NCI-H2081 treated with DMSO at 0.1 percent for 48 hours (cell line): ENCODE measurements at places on chromosomes 12 and 14.
A peak's percentile ranks its signal among the peaks of the same experiment; 100 is the strongest.

DNA sequence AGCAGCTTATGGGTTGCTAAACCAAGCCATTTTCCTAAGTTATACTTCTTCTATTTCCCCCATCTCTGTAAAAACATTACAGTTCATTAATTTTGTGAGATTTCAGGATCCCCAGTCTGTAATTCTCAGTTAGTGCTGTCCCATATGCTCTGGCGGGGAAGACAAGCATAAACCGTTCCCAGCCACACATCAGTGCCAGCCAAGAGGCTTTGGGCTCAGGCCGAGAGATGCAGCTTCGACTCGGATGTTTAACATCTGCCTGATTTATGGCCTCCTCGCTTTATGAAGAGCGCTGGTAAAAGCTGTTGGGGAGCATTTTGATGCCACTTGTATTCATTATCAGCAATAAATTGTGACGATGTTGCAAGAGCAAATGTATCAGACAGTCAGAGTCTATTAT, 349.1 kb upstream of the CCDC196 start:
- no peak for DNase-seq

DNA sequence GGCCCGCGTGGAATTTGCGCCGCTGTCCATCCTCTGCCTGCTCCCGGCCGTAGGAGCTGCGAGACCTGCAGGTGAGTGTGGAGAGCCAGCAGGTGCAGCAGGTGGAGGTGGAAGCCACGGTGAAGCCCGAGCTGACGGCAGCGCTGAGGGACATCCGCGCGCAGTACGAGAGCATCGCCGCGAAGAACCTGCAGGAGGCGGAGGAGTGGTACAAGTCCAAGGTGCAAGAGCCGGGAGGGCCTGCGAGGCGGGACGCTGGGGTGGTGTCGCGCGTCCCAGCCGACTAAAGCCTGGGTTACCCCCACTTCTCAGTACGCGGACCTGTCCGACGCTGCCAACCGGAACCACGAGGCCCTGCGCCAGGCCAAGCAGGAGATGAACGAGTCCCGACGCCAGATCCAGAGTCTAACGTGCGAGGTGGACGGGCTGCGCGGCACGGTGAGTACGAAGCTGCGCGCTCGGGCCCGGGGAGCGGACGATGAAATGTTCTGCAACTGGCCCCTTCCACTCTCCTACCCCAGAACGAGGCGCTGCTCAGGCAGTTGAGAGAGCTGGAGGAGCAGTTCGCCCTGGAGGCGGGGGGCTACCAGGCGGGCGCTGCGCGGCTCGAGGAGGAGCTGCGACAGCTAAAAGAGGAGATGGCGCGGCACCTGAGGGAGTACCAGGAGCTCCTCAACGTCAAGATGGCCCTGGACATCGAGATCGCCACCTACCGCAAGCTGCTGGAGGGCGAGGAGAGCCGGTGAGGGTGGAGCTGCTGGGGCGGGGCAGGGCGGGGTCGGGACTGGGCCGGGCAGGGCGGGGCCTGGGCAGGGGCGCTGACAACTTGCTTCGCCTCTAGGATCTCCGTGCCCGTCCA, 2.1 kb downstream of the PRPH start:
- DNase-seq: no peak

DNA sequence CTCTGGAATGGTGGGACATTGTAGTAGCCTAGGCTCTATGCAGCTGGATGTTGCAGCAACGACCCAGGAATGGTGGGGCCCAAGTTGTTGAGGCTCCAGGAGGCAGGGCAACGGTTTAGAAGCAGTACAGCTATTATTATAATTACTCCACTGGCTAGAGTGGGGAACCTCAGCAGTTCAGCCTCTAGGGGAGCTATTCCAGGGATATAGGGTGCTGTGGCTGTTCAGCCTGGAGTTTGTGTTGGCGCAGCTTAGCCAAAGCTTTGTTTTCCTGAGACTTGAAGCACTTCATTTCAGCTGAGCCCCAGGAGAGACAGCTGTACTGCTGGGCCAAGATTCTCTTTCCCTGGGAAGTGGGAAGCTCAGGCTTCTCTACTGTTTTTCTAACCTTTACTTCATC, 1023.0 kb upstream of the ATXN7L3B start:
- DNase-seq: no peak

DNA sequence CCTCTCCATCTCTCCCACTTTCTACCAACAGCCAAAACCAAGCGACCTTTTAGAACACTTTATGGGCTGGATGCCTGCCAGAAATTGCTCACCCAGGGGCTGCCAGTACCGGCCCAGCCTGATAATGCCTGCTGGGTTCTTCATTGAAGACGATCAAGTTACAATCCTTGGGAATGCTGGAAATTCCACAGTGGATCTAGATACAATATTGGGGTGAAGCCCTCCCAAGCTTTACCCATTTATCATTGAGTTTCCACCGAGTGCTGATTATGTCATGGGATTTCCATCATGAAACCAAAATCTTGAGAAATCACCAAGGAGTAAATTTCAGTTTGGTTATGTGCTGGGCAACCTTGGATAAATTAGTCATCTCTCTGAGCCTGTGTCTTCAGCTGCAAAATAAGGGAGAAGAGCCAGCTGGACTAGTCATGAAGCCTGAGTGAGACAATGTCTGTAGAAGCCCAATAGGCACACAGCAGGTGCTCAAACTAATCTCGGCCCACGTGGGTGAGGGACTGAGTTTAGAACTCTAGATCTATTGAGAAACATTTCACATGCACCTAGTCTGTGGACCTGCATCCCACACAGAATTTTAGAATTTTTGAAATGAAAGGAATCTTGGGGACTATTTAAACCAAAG, 75.5 kb upstream of the CLMN start:
- no peak for DNase-seq

DNA sequence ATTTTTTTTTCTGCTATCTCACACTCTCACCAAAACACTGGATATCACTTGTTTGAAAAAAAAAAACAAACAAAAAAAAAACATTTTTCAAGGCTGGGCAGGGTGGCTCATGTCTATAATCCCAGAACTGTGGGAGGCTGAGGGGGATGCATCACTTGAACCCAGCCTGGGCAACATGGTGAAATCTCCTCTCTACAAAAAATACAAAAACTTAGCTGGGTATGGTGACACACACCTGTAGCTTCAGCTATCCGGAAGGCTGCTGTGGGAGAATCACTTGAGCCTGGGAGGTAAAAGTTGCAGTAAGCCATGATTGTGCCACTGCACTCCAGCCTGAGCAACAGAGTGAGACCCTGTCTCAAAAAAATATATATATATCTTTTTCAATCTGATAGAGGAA, 66.2 kb downstream of the EPS8 start:
- no peak for DNase-seq

DNA sequence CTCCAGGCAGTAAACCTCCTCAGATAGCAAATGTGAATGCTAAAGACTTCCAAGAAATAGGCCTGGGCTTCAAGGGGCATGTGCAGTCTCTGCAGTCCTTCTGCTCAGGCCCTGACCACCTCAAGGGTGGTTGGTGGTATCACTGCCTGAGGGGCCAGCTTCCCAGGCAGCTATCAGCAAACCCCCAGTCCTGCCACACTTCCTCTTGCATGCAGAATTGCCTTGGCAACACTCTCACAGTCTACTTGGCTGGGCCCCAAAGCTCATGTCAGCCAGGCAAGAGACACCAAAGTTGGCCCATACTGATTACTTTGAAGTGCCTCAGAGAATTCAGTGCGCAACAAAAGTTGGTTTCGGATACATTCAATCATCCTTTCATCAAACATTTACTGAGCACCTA, 3.5 kb upstream of the ASB8 start:
- DNase-seq: no peak

DNA sequence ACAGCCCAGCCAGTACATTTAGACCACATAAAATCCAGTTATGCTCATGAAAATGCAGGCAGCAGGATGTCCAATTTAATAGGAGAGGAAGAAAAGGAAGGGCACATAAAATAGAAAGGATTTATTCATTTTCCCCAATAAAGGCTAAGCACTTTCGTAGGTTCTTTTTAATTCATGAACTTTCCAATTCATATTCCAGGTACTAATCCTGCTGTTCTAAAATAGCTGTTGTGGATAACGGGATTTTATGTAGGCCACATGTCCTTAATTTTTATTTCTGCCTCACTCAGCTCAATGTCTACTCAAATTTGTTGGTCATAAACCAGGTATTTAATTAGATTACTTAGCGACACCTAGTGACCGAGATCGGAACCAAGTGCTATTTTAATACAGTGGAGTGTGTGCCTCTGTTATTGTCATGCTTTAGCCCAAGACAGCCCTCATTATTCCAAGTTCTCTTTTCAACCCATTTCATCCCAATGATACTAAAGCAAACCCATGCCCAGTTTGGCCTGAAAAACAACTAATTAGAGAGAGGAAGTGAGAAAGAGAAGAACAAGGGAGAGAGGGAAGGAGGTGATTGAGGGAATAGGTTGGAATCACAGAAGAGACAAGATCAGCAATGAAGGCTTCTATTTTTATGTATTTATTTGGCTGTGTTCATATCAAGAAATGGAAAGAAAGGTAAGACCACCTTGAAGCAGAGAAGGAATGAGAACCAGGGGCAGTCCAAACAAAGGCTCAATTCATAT, 45.9 kb upstream of the IFNG-AS1 start:
- DNase-seq: peak; percentile 50

DNA sequence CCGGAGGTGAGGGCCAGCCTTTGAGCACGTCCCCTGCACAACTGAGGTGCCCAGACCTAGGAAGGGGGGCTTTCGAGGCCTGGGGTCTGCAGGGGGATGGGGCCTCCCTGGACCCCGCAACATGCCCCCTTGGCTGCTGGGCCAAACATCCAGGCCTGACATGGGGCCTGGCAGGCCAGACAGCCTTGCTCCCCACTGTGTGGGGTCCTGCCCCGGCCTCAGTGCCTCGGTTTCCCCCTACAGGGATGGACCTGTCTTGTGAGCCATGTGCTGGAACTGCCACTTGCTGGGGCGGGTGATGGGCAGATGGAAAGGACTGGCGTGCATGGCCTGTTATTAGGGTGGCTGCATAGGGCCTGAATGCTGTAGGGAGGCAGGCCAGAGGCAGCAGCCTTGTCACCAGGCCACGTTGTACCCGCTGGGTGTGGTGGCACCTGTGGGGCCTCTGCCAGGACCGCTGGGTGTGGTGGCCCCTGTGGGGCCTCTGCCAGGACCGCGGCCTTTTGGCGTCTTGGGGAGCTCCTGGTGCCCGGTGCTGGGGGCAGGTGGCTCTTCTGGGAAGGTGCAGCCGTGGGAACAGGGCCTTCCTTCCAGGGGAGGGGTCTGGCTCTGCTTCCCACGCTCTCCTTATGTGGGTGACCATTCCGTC, 20.4 kb downstream of the ASPG start:
- no peak for DNase-seq

DNA sequence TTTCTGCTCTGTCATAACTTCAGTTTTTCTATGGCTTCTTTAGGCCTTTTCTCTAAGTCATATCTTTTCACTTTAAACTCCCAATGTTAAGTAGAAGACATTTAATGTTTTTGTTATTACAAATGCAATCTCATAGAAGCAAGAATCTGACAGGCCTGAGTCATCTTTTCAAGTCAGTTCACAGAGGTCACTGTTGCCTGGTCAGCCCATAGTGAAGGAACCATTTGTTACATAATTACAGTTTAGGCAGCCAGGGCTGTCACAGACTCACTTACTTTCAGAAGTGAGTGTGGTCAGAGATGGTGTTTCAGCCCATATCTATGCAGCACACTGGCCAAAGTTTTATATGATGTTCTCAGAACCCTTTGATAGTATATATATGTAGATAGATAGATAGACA, 46.5 kb downstream of the CCER1 start:
- DNase-seq: no peak

DNA sequence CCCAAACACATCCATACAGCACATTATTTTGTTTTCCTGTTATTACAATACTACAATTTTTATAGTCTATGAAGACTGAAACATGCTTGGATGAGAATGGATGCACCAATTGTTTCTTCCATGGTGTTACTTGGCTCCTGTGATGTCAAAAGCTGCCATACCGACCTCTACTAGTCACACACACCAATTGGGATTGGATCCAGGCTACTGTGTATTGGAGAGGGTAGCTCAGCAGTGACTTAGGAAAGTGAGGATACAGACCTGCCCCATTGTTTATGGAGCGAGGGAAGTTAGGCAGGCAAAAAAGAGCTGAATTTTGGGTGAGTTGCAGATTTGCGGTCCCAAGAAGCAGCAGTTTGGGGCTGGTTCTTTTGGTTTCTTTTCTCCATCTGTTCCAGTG, 30.8 kb upstream of the AKAP6 start:
- DNase-seq: no peak

DNA sequence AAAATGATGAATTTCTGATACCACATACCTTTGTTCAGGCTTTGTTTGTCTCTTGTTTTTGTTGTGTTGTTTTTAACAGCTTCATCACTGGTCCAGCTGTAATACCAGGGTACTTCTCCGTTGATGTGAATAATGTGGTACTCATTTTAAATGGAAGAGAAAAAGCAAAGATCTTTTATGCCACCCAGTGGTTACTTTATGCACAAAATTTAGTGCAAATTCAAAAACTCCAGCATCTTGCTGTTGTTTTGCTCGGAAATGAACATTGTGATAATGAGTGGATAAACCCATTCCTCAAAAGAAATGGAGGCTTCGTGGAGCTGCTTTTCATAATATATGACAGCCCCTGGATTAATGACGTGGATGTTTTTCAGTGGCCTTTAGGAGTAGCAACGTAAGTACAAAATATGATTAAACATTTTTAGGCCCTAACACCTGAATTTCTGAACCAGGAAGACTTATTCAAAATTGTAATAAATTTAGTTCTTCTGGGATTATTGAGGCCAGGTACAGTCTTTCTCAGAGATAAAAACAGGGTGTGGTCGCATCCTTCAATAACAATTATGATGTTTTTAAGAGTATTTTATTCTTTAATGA, 22.4 kb downstream of the RXYLT1 start:
- DNase-seq: peak; percentile 44

GRCh38 chr14:49975276-49975675, 82.4 kb downstream of the ARF6 start:
- no peak for DNase-seq

GRCh38 chr12:116616536-116617248, 57.5 kb downstream of the MAP1LC3B2 start:
- DNase-seq: no peak

DNA sequence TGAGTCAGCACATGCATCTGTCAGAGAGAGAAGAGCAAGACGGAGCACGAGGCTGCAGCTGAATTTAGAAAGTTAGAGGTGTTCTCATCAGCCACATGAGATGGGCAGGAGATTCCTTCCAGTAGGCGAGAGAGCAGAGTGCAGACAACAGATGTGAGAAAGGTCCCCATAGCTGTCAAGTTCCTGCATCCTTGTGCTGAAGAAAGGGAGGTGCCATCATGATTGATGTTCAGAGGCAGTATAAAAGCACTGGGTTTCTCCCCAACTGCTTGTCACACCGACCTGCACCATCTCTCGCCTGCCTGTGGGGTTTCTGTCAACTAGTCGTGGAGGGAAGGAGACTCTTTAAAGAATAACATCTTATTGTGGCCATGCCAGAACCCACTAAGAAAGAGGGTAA, at the start of gene MYBPC1:
Gene MYBPC1 (plus strand): TSS at position 272 of the 400 bp plus-strand sequence. CDS start 100 bp downstream, at position 372.
- no peak for DNase-seq

- no peak for DNase-seq
Measured at GRCh38 chr12:96338852-96339471, 61.3 kb downstream of the CDK17 start.
